KBM-7 (cell line): ENCODE measurements at places on chromosomes 1 and 21.

DNA sequence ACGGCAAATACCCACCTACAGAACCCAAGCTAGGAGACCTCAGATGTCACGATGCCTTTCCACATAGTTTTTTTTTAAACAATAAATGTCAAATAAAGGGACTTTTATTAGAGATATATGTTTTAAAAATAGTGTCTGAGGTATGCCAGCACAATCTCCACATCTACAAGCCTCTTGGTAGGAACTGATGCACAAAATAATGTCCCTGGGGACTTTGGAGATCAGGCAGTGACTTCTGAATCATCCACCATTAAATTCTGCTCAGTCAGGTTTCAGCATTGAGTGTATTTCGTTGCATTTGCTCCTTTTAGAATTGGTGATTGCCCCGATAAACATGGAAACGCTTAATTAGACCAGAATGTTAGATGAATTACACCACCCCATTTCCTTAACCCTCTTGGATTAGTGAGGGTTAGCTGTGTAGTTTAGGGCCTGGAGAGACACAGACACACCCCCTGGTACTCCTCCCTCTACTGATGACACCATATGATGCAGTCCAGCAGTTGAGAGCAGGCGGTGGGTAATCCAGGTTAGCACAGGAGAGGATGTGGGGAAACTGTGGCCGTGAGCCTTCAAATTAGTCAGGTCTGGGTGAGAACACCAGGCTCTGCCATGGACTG is 33.6 kb downstream of the LGR6 start:
- DNase-seq = no peak

DNA sequence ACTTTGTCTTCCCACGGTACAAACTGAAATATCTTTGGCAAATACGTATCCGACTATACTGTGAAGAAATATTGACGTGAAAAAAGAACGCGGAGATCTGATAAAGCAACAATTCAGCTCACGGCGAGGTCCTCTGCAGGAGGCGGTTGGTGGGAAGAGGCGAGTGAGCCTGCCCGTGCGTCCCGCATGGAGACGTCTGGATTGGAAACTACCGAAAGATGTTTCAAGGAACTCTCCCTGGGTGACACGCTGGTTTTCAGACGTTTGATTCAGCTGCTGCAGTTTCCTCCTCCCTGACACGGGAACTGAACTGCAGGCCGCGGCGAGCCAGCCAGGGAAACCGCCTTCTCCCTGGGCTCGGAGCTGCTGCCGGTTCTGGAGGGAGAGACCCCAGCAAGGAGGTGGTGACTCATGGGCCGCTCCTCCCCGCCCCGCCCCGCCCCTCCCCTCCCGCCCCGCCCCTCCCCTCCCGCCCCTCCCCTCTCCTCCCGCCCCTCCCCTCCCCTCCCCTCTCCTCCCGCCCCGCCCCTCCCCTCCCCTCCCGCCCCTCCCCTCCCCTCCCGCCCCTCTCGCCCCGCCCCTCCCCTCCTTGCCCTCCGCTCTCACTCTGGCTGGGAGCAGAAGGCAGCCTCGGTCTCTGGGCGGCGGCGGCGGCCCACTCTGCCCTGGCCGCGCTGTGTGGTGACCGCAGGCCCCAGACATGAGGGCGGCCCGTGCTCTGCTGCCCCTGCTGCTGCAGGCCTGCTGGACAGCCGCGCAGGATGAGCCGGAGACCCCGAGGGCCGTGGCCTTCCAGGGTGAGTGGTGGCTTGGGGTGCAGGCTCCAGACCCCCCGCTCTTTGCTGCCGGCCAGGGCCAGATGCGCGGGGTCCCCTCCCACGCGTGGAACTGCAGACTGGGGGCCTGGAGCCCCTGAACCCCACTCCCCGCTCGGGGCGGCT is at the start of gene COL6A1:
TSS of gene COL6A1 (plus strand) at position 620 of the 941 bp plus-strand sequence. CDS start at position 701, 81 bp downstream.
- DNase-seq = peak; percentile 86

DNA sequence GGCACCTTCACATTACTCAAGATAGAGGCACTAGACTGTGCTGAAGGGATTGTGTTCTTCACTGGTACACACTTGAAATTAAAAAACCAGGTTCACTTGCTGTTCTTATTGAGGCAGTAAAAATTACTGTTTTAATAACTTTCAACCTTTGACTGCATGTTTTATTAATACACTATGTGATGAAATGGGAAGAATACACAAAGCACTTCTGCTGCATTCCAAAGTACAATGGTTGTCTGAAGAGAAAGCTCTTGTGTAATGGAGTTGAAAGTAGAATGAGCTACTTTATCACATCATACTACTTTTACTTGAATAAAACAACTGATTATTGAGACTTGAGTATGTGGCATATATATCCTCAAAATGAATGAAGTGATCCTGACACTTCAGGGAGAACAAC is 49.7 kb downstream of the LRRC8C start:
- DNase-seq = no peak

- no peak for DNase-seq
Measured at GRCh38 chr1:54936791-54937190, 43.6 kb upstream of the TMEM61 start.

DNA sequence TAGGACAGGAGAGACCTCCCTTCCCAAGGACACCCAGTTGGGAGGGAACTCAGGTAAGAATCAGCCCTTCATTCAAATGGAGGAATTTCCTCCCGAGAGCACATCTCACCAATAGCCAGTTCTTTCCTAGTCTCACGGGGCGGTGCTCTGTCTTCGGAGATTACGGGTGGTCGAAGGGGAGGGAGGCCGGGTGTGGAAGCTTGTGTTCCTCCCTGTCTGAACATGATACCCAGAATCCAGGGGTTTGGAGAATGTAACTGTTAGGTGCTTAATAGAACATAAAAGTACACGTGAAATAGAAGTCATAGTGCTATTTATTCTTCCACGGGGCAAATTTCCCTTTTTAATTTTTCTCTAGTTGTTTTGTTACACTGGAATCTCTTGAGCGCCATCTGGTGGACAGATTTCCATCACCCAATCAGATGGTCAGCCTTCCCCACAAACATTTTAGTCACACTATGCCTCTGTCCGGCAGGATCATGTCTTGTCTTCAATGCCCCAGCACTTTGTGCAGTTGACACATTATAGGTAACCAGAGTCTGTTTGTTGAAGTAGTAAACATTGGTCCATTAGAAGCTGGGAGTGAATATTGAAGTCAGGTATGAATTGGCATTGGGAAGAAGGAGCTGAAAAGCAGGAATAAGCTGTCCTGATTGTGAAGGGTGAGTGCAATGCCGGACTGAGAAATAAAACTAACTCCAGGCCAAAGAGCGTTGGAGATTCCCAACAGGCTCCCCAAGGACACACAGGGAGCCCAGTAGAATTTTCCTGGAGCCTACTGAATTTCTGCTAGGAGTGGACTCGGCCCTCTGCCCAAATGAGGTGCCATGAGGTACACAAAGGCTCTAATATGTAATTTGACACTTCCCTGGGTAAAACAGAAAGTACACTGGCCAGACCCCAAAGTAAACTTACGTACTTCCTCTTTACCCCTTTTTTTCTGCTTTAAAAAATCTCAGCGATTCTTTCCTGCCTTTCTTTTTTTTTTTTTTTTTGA is 27.6 kb upstream of the ZNF697 start:
- peak; percentile 92 for DNase-seq

DNA sequence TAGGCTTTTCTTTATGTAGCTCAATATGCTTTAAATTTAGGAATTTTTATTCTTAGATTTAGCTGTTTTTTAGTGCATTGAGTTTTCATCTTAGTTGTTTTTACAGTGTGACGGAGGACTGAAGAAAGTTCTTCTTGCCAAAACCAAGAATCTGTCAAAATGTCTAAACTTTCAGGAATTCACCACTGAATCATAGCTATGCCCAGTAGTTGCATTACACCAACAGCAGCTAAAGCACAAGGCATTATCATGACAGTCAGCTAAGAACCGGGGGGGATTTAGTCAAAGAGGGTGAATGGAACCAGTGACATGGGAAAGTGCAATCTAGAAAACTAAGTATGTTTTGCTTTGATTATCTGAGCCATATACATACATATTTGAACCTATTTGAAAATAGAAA is 6.5 kb upstream of the C1orf146 start:
- no peak for DNase-seq

- no peak for DNase-seq
Measured at GRCh38 chr1:229535230-229535629, 23.3 kb downstream of the ABCB10 start.

DNA sequence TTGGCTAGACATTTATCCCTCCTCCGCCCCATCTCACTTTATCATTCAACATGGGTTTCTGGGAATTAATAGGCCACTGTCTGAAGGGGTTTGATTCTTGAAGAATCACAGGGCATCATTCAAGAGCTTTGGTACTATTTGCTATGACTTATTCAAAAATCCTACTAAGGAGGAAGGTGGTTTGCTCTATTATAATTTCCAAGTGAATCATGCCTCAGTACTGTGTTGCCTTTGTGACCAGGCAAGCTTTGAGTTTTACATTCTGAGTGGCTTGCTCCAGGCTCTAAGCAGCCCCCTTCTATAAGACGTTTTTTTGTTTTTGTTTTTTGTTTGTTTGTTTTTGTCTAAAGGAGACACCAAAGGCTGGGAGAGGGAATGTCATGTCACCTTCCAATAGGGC is 2.6 kb downstream of the C1orf21 start:
- DNase-seq = no peak

DNA sequence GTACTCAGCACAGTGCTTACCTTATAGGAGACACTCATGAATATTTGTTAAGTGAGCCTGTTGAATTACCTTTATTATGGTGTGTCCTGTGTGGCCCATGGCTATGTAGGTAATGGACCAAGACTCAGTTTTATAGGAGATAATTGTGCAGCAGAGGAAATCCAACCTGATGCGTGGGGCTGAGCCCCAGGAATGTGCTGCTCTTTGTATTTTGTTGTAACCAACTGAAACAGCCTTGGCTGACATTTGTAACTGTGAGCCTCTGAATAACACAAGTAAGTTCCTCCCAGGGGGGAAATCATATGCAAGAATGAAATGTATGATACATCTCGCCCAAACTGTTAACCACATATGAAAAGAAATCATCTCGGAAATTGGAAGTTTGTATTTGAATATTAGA is 364.2 kb upstream of the ZP4 start:
- no peak for DNase-seq

GRCh38 chr1:145782272-145783099 is 41.4 kb downstream of the RNF115 start:
- DNase-seq = no peak

- DNase-seq = no peak
Measured at GRCh38 chr1:207670997-207671396, 26.1 kb downstream of the CR1L start.

DNA sequence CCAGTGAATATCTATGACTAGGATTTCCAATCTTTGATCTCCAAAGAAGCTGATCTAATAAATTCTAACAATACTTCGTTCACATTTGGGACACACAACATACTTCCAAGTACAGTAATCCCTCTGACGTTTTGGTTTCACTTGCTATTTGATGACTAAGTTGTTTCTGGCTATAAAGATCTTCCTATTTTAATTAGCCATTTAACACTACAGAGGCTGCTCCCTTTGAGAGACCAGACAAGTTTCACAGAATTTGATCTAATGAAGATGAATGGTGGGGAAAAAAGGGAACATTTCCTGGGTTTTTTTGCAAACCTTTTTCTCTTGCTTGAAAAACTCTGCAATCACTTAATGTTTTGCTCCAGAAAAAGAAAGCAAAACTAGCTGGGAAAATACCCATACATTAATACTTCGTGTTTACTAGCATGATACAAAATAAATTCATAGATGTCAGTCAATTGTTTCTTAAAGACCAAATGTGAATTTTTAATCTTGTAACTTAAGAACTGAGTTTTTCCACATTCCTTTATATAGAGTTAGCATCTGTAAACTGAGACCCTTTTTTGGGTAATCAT is 28.0 kb upstream of the GLIS1 start:
- no peak for DNase-seq

- DNase-seq = peak; percentile 70
Measured at GRCh38 chr1:180231506-180231921, 1.4 kb downstream of the LHX4 start.

- DNase-seq = no peak
Measured at GRCh38 chr1:193909406-193910082, 723.1 kb upstream of the B3GALT2 start.

- no peak for DNase-seq
Measured at GRCh38 chr1:211198111-211198510, 61.1 kb upstream of the RCOR3 start.

DNA sequence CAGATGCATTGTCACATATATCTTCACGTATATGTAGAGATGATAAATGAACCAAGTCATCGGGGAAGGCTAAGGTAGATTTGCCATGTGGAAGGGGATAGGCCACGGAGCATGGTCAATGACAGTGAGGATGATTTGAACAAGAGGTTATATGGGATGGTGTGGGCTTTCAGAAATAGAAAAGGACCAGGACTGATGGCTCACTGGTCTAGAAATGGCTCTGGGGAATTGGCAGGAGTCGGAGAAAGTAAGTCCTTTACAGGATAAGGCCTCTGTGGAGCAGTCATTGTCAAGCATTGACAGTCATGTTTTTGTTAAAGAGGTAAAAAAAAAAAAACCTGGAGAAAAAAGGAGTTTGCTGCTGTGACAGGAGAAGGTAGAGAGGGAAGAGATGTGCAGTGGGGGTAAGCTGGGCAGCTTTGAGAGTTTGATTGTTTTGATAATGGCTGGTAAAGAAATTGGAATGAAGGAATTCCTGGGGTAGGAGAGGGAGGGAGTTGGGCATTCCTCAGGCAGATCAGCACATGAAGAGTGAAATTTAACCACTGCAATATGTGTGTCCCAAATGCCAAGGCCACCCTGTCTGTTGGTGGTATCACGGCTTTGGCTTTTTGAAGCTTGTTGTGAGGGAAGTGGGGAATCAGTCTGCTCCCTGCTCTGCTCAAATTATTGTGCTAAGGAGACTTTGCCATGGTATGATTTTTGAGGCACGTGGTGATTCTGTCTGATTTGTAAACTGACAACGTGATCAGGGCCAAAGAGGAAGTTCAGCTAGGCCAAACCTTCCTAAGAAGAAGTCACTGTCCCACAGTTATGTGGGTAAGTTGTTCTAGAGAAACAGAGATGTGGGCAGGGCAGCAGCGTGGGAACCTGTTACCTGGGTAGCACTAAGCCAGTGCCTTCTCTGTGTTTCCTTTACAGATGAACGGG is 26.0 kb downstream of the MACF1 start:
- peak; percentile 71 for DNase-seq

GRCh38 chr1:186783193-186783592 is 45.6 kb upstream of the PLA2G4A start:
- DNase-seq = no peak

GRCh38 chr1:80155371-80155770 is 1148.8 kb upstream of the ADGRL4 start:
- DNase-seq = no peak

- DNase-seq = no peak
Measured at GRCh38 chr1:236172041-236172579, 29.8 kb downstream of the GPR137B start.

GRCh38 chr21:27104846-27105431 is 138.1 kb upstream of the ADAMTS5 start:
- no peak for DNase-seq
